Naive thymus-derived CD4-positive, alpha-beta T cell (primary cell): ENCODE measurements at places on chromosomes 3 and 15.

GRCh38 chr3:187833799-187834578 lies 88.7 kb upstream of the BCL6 start:
- no peak for DNase-seq

DNA sequence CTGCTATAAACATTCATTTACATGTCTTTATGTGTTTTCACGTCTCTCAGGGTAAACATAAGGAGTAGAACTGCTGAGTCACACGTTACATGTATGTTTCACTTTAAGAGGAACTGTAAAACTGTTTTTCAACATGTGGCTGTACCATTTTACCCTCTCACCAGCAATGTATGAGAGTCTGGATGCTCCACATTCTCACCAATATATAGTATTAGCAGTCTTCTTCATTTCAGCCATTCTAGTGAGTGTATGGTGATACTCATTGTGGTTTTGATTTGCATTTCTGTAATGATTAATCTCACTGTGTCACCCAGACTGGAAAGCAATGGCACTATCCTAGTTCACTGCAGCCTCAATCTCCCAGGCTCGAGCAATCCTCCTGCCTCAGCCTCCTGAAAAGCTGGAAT lies 37.1 kb downstream of the PHC3 start:
- no peak for DNase-seq

DNA sequence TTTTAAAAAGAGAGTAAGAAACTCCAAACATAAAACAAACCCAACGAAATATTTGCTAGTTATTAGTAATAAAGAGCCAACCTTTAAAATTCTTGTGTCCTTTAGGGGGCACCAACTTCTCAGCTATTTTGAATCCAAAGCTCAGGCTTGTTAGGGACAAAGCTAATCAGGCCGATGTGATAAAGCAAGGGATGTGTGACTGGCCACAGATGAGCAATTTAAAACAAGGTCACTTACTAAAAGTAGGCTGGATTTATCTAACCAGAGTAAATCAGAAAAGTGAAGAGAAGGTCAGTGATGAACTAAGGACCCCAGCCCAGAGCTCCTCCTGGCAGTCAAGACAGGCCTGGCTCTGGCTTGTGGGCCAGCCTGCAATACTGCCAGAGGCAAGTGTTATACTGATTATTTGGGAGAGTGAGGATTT lies 108.5 kb downstream of the CYP19A1 start:
- no peak for DNase-seq

DNA sequence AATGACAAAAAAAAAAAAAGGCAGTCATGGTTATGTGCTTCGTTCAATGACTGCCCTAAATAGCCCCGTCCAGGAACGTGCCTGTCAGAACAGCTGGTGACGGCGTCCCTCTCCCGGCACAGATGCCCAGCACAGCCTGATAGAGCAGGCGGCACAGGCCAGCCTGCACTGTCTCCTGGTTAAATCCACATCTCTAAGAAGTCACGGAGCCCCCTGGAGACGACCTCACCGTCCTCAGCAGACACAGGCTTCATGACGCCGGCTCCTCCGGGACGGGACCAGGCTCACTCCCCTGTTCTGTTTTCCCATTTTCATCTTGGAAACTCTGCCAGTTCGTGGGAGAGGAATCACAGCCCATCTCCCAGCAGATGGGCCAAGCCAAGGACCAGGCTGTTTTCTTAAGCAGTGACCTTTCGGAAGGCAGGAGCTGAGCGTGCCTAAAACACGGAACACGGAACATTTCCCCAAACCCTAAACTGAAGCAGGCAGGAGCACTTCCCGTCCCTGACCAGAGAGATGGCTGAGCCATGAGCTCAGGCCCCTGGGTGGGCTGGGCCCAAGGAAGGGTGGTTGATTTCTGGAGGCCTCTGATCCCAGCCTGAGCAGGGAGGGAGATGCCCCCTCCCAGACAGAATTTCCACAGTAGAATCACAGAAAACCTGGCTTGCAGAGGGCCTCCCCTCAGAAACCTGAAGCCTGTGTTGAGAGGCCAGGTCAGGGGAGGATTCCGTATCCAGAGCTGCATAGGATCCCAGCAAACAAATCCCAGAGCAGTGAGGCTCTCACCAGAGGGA lies 35.9 kb downstream of the ADCY5 start:
- no peak for DNase-seq

GRCh38 chr3:101829437-101829830 lies 19.9 kb upstream of the NFKBIZ start:
- no peak for DNase-seq

GRCh38 chr3:104610730-104611652 lies 755.7 kb upstream of the ALCAM start:
- no peak for DNase-seq

DNA sequence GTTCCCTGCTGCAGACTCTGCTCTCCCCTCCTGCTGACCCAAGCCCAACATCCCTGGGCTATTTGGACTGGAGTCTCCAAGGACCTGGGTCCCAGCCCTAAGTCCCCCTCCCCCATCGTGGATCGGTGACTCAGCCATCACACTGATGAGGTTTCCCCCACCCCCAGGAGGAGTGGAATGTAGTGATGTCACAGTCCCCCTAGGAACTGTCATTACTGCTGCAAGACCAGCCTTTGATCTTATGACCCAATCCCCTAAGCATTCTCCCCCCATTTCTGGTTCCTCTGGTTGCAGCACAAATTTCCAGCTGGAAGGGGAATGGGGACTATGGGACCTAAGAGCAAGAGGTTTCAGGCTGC lies 63.4 kb upstream of the CSPG4 start:
- DNase-seq = no peak

DNA sequence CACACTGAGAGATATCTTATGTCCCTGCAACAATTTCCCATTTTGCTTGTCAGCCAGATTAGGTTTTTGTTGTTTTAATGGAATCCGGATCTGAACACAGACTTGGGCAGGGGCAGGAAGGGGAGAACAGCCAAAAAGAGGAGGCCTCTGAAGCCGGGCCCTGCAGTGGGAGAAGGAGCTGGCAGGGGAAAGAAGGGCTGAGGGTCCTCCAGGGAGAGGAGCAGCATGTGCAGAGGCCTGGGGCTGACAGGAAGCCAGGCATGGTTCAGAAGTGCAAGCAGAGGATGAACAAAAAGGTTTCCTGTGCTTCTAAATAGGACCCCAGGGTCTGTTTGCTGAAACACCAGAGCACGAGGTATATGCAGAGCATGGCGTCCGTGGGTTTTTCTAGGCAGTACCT lies 49.1 kb upstream of the POMGNT2 start:
- DNase-seq = no peak

- DNase-seq = no peak
Measured at GRCh38 chr3:46127503-46127902, 80.6 kb downstream of the CCR1 start.

DNA sequence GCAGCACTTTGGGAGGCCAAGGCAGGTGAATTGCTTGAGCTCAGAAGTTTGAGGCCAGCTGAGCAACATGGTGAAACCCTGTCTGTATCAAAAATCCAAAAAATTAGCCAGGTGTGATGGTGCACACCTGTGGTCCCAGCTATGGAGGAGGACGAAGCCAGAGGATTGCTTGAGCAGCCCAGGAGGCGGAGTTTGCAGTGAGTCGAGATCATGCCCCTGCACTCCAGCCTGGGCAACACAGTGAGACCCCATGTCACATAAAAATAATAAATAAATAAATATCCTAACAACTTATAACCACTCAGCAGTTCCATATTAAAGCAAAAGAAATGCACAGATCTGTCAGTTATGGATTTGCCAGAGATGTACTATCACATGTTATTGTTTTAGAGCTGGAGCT lies 62.6 kb downstream of the LMLN start:
- DNase-seq = no peak

DNA sequence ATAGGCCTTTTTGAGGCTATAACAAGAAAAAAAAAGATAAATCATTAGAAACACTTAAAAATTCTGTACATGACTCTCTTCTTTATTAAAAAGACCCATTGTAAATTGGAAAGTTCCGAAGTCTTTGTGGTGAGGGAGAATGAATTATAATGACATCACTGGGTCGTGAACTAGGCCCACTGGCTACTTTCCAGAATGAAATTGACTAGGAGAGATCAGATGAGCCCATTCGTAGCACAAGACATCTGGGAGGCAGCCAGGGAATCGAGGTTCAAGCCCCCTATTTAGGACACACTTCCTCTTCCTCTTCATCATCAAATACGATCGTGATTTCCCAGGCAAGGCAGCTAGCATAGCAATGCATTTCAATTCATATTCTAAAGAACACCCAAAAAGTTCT lies 889.8 kb upstream of the NR2F2 start:
- DNase-seq = no peak

- no peak for DNase-seq
Measured at GRCh38 chr15:39244776-39245175, 336.1 kb upstream of the THBS1 start.

- DNase-seq = no peak
Measured at GRCh38 chr3:194277104-194277785, 73.9 kb downstream of the CPN2 start.

DNA sequence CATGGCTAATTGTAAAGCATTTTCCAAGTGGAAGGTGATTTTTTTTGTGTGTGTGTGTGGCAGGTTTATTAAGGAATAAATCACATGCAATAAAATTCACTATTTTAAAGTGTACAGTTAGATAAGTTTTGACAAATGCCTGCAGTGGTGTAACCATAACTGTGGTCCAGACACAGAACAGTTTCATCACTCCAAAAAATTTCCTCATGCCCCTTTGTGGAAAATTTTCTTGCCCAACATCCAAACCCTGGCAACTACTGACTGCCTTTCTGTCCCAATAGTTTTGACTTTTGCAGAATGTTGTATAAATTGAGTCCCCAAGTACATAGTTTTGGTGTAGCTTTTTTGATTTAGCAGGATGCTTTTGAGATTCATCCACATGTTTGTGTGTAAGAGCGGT lies 135.1 kb upstream of the KLHL25 start:
- DNase-seq = no peak

GRCh38 chr3:133703915-133704314 lies 42.2 kb upstream of the TOPBP1 start:
- no peak for DNase-seq

- no peak for DNase-seq
Measured at GRCh38 chr3:25495726-25496253, 67.7 kb downstream of the RARB start.

DNA sequence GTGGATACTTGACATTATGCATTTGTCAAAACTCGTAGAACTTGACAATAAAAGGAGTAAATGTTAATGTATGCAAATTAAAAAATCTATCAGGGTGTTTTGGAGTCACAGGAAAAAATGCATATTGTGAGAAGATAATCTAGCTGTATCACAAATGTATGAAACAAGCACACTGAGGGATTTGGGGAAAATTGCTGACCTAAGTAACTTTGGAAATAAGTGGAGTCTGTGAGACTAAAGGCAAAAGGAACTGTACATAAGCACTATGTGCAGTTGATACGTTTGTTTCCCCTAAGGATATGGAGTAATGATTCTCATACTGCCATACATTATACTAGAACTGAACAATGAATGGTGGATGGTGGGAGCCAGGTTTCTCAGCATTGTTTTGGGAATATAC lies 43.2 kb upstream of the WDR72 start:
- DNase-seq = no peak

- no peak for DNase-seq
Measured at GRCh38 chr3:148367756-148368155, 329.9 kb upstream of the AGTR1 start.

DNA sequence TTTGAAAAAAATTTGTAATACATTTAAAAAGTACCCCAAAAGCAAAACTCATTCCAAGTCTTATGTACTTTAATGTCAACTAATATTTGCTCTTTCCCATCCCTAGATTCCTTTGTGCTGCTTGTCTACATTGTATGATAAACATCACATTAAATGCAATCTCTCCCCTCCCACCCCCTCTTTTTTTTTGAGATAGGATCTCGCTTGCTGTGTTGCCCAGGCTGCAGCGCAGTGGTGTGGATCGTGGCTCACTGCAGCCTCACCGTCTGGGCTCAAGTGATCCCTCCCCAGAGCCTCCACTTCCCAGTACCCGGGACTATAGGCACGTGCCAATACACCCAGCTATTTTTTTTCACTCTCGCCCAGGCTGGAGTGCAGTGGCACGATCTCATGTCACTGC lies 12.6 kb downstream of the MAP2K1 start:
- DNase-seq = no peak

- peak; percentile 94 for DNase-seq
Measured at GRCh38 chr15:44426975-44427755, at the start of gene CTDSPL2. Gene CTDSPL2, plus strand, starts transcription at chr15:44427629. Its CDS starts 31,386 bp downstream, at chr15:44459015.

DNA sequence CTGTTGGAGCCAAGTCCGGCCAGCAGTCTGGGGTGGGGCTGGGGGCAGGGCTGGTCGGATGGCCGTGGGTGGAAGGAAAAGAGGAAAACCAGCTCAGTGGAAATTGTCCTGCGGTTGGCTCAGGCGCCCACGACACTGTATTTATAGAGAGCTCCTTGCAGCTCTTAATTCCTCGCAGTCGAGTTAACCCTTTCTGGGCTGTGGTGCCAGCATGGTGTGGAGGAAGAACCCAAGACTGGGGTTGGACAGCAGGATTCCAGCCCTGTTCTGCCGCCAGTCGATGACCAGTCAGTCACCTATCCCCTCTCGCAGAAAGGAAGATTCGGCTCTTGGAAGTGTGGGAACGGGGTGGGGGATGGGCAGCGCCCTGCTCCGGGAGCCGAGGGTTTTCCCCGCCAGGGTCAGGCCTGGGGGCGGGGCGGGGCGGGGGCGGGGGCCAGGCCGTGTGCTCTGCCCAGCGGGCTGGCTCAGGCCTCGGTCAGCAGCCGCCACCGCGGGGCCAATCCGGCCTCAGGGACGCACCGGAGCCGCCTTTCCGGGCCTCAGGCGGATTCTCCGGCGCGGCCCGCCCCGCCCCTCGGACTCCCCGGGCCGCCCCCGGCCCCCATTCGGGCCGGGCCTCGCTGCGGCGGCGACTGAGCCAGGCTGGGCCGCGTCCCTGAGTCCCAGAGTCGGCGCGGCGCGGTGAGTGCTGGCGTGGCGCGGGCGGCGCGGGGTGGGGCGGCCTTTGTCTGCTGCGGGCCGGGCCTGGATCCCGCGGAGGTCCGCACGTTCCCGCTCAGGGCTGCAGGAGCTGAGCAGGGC lies at the start of gene CD276:
TSS of gene CD276 (plus strand) at position 607 of the 804 bp plus-strand sequence. CDS start 15,257 bp downstream, outside the sequence.
- no peak for DNase-seq

DNA sequence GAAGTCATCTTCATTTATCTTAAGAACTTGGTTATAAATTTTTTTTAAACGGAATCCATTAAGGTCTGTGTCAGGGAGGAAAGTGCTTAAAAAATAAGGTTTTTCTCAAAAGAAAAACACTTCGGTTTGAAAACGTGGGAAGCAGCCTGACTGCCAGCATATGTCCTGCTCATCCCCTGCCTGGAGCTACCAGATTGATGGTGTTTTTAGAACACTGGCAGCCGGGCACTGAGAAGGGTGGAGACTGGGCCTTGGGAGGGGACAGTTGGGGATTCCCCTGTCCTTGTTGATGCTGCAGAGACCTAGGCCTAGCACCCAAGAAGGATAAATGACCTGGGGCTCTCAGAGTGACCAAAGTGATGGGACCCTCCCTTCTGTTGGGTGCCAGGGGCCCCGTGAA lies 296.9 kb downstream of the EPHB1 start:
- no peak for DNase-seq

- no peak for DNase-seq
Measured at GRCh38 chr15:40680151-40680550, 14.8 kb upstream of the RAD51 start.
